IPS DF 19.7 (cell line): ENCODE measurements at places on chromosomes 7 and 10.

GRCh38 chr10:120729547-120729946, 121.6 kb upstream of the WDR11 start:
- no peak for DNase-seq

- DNase-seq = no peak
Observed at GRCh38 chr10:33193701-33194521, 140.6 kb downstream of the NRP1 start.

DNA sequence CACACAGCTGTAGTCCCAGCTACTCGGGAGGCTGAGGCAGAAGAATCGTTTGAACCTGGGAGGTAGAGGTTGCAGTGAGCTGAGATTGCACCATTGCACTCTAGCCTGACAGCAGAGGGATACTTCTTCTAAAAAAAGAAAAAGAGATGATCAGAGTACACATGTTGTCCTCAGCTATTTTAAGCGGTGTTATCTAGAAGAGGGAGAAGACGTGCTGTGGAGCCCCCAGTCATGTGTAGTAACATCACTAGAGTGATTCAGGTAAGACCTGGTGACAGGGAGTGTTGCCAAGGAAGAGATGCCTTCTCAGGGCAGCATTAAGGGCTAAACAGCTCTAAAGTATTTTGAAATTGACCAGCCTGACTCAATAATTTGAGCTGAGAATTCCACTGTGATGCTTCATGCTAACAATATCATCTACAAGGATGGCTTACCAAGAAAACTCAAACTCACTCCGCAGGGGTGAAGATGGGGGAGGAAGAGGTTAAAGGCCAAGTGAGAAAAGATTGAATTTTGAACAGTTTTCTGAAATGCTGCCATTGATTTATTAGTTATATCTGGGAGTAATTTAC, 97.4 kb downstream of the KLF6 start:
- DNase-seq = no peak

DNA sequence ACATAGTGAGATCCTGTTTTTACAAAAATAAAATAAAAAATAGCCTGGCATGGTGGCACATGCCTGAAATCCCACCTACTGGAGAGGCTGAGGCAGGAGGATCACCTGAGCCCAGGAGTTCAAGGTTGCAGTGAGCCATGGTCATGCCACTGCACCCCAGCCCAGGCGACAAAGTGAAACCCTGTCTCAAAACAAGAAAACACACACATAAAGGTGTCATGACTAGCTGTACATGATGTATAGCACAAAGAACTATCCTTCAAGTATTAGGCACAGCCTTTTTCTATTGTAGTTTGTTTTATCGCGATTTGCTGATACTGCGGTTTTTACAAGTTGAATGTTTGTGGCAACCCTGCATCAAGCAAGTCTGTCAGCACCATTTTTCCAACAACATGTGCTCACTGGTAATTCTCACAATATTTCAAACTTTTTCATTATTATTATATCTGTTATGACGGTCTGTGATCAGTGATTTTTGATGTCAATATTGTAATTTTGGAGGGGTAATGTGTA, 11.5 kb upstream of the SNX13 start:
- DNase-seq = no peak

- DNase-seq = no peak
Observed at GRCh38 chr10:129926066-129927055, 37.7 kb downstream of the EBF3 start.

DNA sequence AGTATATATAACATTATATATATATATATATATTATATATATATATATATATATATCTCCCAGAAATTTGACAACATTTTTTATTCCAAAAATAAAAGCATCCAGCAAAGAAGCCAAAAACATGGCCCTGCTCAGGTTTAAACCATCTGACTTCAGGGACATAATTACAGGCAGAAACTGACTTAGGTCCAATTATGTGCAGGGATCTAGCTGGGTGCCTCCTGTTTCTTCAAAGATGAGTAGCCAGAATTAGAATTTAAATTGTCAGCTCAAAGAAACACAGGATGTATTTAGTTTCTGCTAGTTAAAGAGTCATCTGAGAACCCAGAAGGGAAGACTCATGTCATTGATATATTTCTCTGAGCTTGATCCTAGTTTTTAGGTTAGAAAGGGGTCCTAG, 656.4 kb upstream of the TEX47 start:
- DNase-seq = no peak

- DNase-seq = no peak
Observed at GRCh38 chr10:99883523-99883922, 101.1 kb downstream of the ABCC2 start.

GRCh38 chr7:2821842-2822507, 22.1 kb downstream of the GNA12 start:
- no peak for DNase-seq

GRCh38 chr10:55001422-55001821, 200.4 kb upstream of the PCDH15 start:
- no peak for DNase-seq

DNA sequence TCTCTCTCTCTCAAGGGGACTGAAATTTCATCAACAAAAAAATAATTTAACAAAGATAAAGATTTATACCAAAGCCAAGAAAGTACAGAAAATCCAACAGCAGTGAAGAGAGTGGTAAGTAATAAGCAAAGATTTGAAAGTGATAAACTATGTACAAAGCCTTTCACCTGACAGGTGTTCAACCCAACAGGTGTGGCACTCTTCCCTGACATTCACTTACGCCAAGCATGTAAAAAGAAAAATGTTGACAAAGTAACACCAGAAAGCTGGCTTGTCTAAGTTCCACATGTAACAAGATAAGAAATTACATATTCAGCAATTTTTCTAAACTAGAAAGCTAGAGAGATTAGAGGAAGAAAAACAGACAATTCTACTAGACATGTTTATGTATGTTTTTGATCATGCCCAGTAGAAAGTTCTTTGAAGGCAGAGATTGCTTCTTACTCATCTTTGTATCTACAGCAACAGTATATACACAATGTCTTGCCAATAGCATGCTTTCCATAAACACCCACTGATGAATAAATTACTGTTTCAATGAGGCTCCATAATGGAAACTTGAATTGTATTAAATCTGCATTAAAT, 468.5 kb downstream of the PARD3 start:
- no peak for DNase-seq

GRCh38 chr10:5480162-5480941, 19.0 kb downstream of the CALML5 start:
- DNase-seq = no peak

DNA sequence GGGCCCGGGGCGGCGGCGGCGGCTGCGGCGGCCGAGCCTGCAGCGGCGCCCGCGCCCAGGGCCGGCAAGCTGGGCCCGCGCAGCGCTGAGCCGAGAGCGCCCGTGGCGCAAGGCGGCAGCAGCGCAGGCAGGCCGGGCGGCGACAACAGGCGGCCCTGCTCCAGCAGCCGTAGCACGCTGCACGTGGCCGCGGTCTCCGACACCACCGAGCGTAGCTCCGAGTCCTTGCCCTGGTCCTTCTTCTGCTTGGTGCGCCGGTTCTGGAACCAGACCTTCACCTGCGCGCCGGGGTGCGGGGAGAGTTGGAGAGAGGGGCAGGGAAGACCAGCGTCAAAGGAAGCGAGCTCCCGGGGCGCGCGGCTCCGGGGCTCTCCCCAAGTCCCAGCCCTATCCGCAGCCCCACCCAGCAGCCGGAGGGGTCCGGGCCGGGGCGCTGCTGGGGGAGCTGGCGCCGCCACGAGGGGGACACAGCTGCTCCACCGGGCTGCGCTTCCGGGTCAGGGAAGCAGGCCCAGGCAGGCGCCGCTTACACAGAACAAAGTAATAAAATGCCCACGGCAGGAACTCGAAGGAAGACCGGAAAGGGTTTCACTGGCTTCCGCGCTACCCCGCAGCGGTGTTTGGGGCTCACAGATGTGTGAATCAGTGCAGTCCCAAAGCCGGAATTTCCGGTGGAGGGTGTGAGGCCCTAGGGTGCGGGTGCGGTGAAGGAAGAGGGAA, 3.6 kb downstream of the VAX1 start:
- no peak for DNase-seq

DNA sequence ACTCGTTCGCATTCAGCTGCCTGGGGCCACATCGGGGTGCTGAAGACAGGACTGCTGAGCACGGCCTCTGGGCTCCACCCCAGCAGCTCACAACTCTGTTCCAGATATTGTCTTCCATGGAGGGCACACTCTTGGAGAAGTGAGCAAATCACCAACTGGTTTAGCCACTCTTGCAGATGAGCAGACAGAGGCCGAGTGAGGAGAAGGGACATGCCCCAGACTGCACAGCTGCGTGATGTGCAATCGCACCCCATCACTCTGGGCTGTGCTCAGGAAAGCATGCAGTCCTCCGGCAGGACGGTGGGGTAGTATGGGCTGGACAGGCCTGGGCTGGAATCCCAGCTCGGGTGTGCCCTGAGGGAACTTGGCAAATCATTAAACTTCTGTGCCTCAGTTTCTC, 111.6 kb downstream of the FAM53B start:
- DNase-seq = no peak

DNA sequence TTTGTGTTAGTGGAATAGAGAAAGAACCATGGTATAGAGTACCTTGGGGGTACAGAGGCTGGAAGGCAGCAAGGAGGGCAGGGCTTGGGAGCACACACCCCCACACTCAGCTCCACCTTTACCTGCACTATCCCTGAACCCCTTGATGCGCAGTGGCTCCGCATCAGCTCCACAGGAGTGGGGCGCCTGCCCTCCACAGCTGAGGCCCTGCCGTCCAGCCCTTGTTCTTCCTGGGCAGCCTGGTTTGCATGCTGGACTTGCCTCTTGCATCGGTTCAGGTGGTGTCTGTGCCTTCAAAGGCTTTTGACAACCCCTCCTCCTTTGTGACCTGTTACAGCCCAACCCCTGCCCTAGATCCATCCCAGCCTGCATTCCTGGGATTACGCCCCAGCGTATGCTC, 52.6 kb upstream of the ZNF32 start:
- no peak for DNase-seq

DNA sequence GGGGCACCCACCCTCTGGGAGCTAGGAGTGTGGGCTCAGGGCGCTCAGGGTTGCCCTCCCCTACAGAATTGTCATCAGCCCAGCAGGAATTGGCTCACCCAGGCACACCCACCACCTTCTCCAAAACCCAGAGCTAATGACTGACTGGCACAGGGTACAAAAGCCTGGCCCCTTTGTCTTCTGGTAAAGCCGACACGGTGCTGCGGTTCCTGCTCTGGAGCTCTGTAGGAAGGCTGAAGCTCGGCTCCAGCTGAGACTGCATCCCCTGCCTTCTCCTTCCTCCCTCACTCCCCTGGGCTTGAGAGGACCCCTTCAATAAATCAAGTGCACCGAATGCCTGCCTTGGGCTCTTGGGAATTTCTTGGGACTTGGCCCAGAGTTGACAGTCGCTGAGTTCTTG, 117.9 kb upstream of the EEPD1 start:
- no peak for DNase-seq

DNA sequence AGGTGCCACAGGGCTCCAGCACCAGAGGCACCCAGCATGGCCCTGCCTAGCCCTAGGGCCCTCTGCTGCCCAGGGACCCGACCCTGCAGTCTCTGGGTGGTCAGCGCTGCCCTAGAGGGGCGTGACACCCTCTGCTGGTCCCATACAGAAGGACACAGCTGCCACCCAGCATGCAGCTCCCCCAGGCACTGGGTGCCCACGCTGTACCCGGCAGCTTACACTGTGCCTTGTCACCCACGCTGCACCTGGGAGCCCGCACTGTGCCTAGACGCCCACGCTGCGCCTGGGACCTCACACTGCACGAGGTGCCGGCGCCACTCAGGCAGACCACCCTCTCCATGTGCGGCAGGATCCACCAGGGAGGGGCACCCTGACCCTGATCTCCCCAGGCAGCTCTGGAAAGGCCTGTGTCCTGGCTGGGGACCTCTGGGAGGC, 55.2 kb downstream of the PWWP2B start:
- DNase-seq = no peak

GRCh38 chr7:50580057-50580456, 14.9 kb upstream of the DDC start:
- DNase-seq = no peak

DNA sequence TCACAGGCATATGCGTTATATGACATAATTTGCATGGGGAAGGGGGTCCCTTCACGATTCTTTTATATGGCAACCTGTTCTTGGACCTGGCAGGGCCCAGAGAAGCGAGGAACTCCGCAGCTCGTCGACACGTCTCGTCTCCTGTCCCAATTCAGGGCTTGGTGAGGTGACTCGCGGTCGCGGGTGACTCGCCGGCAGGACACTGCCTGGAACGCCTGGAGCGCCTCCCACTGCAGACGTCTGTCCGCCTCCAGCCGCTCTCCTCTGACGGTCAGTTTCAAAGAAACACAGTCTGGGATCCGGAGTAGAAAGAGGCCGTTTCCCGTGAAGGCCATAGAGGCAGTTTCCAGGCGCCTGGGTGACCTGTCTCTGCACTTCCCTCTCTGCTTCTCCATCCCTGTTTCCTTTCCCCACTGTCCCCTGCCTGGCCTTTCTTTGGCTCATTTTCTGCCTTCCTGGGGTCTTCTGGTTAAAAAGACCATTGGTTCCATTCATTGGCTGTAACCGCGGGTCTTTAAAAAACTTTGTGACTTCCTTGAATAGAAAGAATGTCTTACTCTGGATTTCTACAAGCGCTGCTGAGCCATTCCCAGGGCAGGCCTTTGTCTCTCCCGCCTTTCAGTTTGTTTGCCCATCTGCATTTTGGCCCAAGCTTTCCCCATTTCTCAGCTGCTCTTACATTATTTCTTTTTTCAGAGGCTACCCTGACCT, 1.2 kb downstream of the UPP1 start:
- DNase-seq = no peak

- DNase-seq = no peak
Observed at GRCh38 chr7:94421681-94422080, 27.0 kb downstream of the COL1A2 start.

- DNase-seq = no peak
Observed at GRCh38 chr7:43495572-43495971, 87.3 kb upstream of the STK17A start.

DNA sequence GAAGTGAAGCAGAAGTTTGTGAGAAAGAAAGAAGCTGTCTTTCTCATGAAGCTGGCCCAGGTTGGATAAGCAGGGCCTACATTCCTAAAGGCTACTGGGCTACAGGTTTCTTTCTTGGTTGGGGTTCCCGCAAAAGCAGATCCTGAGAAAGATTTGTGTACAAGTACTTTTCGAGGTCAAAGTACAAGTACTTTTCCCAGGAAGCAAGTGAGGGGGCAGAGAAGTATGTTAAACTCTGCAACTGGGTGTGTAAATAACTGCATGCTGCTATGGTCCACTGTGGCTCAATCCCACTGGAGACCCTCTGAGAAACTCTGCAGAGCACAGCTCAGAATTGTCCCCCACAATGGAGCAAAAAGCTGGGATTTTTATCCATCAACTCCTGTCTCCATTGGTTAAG, 28.7 kb downstream of the LSM5 start:
- DNase-seq = no peak

DNA sequence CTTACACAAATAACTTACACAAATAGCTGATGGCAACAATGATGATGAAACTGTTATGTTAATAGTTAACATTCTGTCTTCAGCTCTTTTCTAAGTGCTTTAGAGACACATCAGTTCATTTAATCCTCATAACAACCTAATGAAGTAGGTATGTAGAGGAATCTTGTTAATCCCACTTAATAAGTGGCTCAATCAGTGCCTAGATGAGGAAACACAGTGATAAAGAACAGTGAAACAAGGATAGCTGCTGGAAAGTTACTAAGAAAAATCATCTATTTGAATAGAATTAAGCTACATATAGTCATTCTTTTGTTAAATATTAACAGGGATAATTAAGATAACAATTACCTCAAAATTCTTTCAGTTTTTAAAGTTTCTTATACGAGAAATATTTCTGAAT, 487.6 kb downstream of the ARL4A start:
- DNase-seq = no peak

GRCh38 chr7:26321435-26321834, 29.8 kb downstream of the SNX10 start:
- DNase-seq = no peak

GRCh38 chr10:71314028-71314693, 4.9 kb upstream of the SLC29A3 start:
- DNase-seq = no peak
